SHP77 (cell line): ENCODE measurements at places on chromosomes 3 and 15.

DNA sequence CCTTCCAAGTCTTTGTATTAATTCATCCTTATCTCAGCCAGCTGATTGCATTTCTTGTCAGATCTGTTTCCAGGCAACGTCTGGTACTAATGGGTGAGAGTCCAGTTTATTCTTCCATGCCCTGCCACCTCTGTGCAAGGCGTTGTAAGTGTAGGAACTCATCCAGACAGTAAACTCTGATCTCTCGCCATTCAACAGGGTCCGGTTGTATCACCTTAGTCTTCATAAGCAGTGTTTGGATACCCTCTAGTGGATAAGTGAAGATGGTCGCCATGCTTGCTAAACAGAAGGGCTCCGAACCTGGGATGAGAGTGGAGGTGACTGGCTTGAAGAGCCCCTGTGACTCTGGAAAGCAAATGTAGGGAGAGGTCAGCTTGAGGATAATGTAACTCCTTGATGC lies 51.6 kb upstream of the CMTM7 start:
- DNase-seq: peak; percentile 69

DNA sequence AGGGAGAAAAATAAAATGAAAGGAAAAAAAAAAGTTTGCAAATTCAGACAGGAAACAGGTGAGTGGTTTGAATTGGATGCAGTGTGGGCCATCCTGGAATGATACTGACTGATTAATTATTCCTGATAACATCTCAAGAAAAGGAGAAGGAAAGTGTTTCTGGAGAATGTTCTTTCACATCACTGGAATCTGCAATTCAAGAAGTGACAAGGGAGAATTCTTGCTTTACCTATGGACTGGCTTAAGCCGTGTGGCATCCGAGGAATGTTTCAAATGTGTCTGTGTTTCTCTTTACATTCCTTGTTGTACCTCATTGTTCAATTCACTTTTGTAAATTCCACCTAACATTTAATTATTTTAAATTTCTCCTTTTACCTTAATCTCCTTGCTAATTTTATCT lies 465.0 kb downstream of the EPHB1 start:
- no peak for DNase-seq

DNA sequence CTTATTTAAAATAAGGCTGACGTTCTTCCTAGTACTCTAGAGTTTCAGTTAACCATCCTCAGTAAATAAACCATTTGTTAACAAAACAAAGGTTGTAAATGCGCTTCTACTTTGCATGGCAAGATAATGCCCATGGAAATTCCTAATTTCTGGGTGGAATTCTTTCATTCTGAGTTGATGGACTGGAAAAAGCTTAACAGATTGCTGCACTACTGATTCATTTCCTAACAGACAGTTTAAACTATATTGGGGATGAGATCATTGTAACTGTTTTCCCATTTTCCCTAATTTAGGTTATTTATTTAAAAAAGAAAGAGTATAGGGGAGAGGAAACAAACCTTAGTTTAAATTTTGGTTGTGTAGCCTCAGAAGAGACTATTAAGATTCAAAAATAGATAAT lies 342.2 kb downstream of the NLGN1 start:
- DNase-seq: no peak

DNA sequence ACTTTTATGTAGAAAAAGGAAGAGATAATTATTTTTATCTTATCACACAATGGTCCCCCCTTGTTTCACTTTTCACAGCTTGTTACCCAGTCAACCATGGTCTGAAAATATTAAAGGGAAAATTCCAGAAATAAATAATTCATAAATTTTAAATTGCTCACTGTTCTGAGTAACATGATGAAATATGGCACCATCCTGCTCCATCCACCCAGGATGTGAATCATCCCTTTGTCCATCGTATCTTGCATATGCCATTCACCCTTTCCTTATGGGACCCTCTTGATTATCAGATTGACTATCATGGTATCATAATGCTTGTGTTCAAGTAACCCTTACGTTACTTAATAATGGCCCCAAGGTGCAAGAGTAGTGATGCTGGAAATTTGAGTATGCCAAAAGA lies 43.7 kb downstream of the ANKRD28 start:
- no peak for DNase-seq

- DNase-seq: no peak
Observed at GRCh38 chr3:15271030-15271429, 61.4 kb downstream of the SH3BP5 start.

- no peak for DNase-seq
Observed at GRCh38 chr15:60721707-60722106, 242.8 kb upstream of the ICE2 start.

GRCh38 chr3:21132896-21133295 lies 618.1 kb downstream of the ZNF385D start:
- DNase-seq: no peak

DNA sequence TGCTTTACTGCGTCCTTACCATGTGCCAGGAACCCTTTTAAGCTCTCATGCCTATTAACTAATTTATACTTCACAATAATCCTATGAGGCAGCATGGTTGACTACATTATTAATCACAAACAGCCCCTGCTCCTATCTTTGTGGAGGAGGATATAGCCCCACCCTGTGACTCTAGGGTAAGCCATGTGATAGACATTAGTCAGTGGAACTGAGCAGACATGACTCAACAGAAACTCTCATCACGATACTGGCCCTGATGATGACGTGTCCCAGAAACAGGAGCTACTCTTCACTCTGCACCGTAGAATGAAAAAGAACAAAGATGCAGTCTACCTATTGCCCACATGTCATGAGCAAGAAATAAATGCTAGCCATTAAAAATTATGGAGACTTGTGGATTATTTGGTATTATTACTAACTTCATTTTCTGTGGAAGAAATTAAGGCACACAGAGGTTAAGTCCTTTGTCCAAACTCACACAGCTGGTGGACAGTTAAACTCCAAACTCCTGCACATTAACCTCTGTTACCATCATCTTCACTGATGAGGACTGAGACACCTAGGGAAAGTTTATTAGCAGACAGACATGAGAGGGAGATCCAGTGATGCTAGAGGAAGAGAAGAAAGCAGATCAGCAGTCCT lies 51.2 kb downstream of the CFAP20DC start:
- no peak for DNase-seq

DNA sequence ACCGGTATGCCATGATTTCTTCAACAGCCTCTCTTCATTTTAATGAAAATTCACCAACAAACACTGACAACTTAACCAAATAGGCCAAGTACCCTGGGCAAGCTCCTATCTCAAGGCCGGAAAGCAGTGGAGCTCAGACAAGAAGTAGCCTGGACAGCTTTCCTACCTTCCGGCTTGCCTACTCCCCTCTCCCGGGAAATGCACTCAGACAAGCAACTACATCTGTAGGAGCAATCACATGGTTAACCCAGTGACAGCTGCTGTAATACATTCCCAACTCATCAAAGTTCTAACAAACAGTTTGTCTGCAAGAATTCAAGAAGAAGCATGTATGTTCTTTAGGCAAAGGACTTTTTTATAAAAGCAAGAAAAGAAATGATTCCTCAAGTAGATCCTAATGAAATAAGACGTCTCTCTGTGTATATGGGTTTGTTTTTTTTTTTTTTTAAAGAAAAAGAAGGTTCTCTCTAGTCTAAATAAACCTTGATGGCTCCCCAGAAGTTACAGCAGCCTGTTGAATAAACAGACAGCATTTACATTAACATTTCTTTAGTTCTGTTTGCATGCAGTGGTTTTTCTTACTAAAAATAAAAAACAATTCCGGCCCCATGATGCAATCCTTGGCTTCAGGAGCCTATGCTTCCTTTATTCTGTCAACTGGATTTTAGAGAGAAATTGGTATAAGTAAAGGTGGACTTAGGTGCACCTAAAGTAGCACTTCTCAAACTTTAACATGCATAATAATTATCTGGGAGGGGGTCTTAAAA lies 278.7 kb downstream of the NEK10 start:
- no peak for DNase-seq

GRCh38 chr15:42602501-42602900 lies 27.1 kb downstream of the STARD9 start:
- DNase-seq: no peak
